ENCODE measurements at places on chromosomes 2 and 18.

GRCh38 chr2:120791962-120792297, 56.3 kb downstream of the GLI2 start:
- DNase-seq = peak; percentile 75

- DNase-seq = peak; percentile 86
Observed at GRCh38 chr2:70070542-70071268, 16.6 kb upstream of the PCBP1 start.

DNA sequence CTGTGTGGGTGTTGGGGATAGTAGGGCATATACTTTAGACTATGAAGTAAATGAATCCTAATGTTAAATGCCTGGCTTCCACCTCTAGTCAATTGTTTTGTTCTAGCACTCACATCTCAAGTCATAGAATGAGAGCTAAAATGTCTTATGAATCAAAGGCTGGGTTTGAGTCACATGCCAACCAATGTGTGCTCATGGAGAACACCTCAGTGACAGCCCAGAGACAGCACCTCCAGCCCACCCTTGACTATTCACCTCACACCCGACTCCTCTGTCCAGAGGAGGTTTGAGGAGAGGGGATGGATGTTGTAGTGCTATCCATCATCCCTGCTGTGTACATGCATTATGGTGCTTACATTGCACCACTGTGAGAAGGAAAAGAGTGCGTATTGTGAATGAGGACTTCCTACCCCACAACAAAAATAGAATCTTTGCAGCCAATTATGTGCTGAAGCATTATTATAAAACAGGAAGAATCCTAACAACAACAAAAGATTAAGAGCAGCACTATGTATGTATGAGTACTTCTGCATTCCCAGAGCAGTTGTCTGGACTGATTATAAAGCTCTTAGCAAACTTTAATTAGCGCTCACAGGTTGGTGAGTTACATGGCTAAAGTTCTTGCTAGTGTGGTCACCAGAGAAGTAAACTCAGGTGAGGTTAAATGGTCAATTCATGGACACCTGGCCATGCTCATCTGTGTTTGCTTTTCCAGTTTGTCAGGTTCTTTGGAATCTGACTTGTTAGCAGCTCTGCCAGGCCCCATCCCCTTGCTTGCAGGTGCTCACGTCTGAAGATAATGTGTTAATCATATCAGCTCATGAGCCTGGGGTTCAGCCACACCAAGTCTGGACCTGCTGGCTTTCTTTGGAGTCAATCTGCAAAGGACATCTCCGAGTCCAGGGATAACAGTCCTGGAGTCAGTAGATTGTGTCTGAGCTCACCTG, 55.3 kb upstream of the NABP1 start:
- no peak for DNase-seq

DNA sequence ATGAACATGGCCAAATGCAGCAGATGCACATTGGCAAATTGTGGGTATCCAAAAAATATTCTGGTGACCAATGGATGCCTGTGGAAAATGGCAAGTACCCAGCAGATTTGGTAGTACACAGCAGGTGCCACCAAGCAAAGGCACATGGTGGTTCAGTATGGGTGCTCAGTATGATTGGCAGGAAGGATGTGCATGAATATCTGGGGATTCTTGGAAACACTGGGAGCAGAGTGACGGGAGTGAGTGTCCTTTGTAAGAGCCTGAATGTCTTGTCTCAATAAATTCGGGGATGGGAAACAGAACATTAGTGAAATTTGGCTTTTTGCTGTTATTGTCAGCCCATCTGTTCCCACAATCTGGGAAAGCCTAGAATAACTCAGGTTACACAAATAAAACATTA, 36.8 kb upstream of the ACADL start:
- no peak for DNase-seq

DNA sequence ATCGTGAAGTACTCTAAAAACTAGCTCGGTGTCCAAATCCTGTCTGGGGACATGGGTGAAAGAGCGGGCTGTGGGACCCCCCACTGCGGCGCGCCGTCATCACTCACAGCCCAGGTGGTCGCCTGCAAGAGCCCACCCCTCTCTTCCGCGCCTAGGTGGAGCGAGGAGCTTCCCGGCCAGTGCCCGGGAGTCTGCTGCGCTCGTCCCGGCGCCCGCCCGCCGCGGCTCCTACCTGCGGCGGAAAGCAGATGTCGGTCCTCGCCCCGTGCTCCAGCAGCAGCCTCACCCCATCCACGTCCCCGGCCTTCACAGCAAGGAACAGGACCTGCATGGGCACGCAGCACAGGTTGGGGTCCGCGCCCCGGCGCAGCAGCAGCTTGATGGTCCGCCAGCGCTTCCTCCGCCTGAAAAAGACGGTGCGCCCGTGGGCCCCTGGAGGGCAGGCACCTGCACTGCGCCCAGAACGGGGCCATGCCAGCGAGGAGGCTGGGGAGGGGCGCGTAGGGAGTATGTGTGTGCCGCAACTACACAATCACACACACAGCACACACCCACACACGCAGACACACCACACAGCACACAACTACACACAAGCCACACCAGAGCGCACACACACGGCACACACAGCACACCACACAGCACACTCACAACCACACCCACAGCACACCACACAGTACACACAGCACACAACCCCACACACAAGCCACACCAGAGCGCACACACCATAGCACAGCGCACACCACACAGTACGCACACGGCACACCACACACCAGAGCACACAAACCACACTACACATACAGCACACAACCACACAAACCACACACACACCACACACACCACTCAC, 37.4 kb downstream of the ANKMY1 start:
- DNase-seq = no peak

GRCh38 chr2:69933839-69934613, 19.1 kb downstream of the MXD1 start:
- peak; percentile 84 for DNase-seq

DNA sequence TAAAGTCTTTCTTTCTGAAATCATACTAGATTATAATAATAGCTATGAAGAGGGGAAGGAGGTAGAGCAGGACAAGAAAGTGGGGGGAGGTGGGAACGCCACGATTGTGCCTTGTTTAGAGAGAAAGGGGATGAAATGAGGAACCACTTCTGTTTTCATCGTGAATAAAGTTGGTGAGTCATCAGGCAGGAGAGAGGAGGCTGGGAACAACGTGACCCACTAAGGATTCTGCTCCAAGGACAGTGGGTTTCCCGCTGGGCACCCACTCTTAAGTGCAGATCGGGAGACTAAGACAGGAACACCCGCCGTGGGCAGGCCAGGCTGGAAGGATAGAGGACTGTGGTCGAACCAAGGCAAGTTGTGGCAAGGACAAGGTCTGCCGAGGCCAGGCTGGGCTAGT, 158.2 kb downstream of the L3MBTL4 start:
- DNase-seq = no peak

DNA sequence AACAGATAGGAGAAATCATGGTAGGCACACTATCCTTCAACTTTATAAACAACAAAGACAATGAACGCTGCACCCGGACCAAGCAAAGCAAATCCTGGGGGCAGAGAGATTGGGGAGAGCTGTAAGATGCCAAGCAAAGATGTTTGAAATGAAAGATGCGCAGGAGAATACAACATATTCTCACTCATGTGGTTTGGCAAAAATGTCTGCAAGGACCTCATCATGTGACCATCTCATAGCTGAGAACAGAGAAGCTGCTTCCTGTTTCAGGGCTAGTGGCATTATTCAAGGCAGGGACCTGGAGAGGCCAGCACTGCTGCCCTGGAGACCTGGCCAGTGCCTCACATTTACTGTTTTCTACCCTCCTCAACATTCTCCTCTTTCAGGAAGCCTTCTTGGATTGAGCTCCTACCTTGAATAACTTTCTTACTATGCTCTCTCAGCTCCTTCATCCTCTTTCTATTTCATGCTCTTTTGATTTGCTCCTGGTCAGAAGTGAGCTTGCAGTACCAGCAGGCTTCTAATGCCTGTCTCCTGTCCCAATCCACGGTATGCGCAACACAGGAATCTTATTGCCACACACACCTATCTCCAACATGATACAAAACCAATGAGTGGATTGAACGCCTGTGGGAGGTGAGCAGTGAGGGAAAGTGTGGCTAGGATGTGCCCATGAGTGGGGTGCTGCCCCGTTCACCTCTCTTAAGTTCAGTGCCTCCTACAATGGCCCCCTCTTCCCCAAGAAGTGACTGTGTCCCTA, 133.0 kb downstream of the CELF4 start:
- no peak for DNase-seq

DNA sequence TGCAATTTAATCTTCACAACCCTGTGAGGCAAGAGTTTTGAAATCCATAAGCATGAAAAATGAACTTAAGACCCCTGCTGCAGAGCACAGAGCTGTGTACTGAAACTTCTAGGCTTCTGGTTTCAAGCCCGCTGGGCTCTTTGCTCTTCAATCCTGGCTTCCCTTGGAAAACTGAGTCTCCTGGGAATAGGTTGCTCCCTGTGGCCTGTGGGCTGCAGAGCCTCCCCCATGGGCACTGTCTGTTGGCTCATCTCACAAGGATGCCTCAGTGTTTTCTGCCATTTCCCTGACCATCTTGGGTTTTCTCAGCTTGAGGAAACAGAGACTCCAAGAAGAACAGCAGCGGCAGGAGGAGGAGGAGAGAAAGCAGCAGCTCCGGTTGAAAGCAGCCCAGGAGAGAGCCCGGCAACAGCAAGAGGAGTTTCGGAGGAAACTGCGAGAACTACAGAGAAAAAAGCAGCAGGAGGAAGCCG, 44.5 kb downstream of the SUMO1 start:
- DNase-seq = no peak

GRCh38 chr18:23138471-23138870, 3.2 kb downstream of the CABLES1 start:
- DNase-seq = no peak

- no peak for DNase-seq
Observed at GRCh38 chr18:78915446-78916008, 64.1 kb upstream of the SALL3 start.

DNA sequence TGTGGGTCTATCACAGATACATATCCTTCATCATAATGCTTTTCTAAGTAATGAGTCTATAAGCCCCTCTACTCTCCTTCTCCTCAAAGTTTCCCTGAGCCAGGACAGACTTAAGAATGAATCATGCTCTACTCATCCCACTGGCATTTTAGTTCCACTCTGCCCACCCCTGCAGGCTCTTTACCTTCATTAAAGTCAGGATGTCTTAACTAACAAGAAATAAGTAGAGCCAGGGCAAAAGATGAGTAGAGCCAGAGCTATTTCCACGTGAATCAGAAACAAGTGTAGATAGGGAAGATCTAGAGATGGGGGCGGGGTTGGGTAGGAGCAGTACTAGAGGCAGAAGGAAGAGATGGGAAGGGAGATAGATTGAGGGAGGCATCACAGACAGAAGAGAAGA, 790.5 kb downstream of the RNF144A start:
- DNase-seq = peak; percentile 88

- DNase-seq = no peak
Observed at GRCh38 chr2:36068086-36068485, 287.5 kb upstream of the CRIM1 start.

- DNase-seq = no peak
Observed at GRCh38 chr18:80105369-80106167, 3.5 kb upstream of the ADNP2 start.

GRCh38 chr2:21381421-21381820, 257.7 kb downstream of the TDRD15 start:
- DNase-seq = no peak

- no peak for DNase-seq
Observed at GRCh38 chr2:96528006-96528699, 8.4 kb upstream of the ARID5A start.

- DNase-seq = no peak
Observed at GRCh38 chr2:78351208-78351607, 674.3 kb upstream of the REG3G start.

Data from A172 (cell line).